RPMI7951 (cell line): ENCODE measurements at places on chromosomes 5 and 9. TPM values are rescaled to one million over a fixed set of nuclear protein-coding genes. Genes with fewer than 3 reads are reported as not detected.

The CD274 gene
- total RNA-seq, result 4.9 and 5.7 TPM in 2 replicates

The GPR151 gene
- total RNA-seq, result not detected in 2 replicates

The MYMK gene
- total RNA-seq, result not detected in 2 replicates

The DCTN3 gene
- total RNA-seq, result 213 and 217 TPM in 2 replicates

The CTNND2 gene
- total RNA-seq, result not detected in 2 replicates

The ANKRD34B gene
- not detected in 2 replicates for total RNA-seq

The KCNMB1 gene
- not detected in 2 replicates for total RNA-seq

The SLC45A2 gene
- total RNA-seq, result 0.49 and 2.0 TPM in 2 replicates

The NTRK2 gene
- total RNA-seq, result under 0.01 and 0.20 TPM in 2 replicates

The TRIM32 gene
- 15.3 and 16.5 TPM in 2 replicates for total RNA-seq

The FUT7 gene
- not detected in 2 replicates for total RNA-seq

The IL4 gene
- total RNA-seq, result not detected in 2 replicates

The CRHBP gene
- total RNA-seq, result 0.29 and 0.60 TPM in 2 replicates

The CMYA5 gene
- 0.12 and 0.20 TPM in 2 replicates for total RNA-seq

The VLDLR gene
- total RNA-seq, result 10.8 and 11.5 TPM in 2 replicates

The SOHLH1 gene
- total RNA-seq, result not detected in 2 replicates

The FAM78A gene
- total RNA-seq, result 0.24 and 2.0 TPM in 2 replicates

The FOXD4 gene
- total RNA-seq, result not detected in 2 replicates

The TMEM215 gene
- not detected in 2 replicates for total RNA-seq

The FST gene
- 1.2 and 1.6 TPM in 2 replicates for total RNA-seq

The PCDHGA9 gene
- total RNA-seq, result 0.88 and 1.1 TPM in 2 replicates

The DPP7 gene
- 30.8 and 37.5 TPM in 2 replicates for total RNA-seq

The AMBP gene
- total RNA-seq, result 0.48 and 4.6 TPM in 2 replicates
